ENCODE measurements at places on chromosomes 1 and 21. TPM values are rescaled to one million over a fixed set of nuclear protein-coding genes. Genes with fewer than 3 reads are reported as not detected.
A peak's percentile ranks its signal among the peaks of the same experiment; 100 is the strongest.

Gene FTCD
- total RNA-seq = 0.46 TPM

Gene SASS6
- total RNA-seq = 2.4 TPM

Gene NSL1
- 30.2 TPM for total RNA-seq

Gene OR2L3
- total RNA-seq = not detected

Gene AMY1B
- 4.1 TPM for total RNA-seq

Gene VTCN1
- total RNA-seq = not detected

Gene WNT3A
- 10.1 TPM for total RNA-seq

Gene CCT3
- total RNA-seq = 120 TPM

Gene CLDN8
- not detected for total RNA-seq

Gene C1orf87
- 1.7 TPM for total RNA-seq

Gene ANGPTL1
- 9.3 TPM for total RNA-seq

Gene GPR37L1
- 0.06 TPM for total RNA-seq

DNA sequence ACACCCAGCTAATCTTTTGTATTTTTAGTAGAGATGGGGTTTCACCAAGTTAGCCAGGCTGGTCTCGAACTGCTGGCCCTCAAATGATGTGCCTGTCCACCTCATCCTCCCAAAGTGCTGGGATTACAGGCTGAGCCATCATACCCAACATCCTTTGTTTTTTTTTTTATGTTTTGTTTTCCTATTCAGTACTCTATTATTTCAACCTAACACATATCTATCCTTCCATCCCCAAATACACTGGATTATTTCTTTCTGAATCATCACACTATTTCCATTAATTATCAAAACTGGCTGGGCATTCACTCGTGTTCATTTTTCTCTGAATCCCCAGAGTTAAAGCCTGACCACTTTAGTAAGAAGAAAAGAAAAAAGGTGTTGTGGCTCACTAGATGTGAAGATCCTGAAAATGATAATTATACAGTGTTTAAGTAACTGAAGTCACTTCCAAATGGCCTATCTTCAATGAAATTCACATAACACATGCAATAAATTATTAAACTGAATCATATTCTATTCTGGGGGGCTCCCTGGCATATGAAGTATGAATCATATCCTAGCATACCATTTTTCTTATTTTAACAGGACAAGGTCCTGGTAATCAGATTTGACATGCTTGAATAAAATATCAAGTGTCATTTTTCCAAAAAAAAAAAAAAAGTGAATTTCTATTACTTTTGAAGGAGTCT is 1754.2 kb downstream of the BRINP3 start:
- no peak for DNase-seq

DNA sequence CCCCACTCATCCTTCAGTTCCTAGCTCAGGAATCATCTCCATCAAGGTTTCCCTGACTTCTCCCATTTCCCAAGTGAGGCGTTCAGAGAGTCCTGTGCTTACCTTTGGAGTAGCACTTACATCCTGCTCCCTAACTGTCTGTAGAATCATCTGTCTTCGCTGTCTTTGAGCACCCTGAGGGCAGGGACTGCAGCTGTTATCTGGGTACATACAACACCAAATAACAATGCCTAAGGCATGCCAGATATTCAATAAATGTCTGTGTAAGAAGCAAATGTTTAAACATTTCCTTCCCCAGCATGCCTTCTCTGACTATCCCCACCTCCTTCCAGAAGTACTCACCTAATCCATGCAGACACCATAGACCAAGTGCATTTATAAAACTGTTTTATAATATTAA is 65.4 kb downstream of the JAK1 start:
- DNase-seq = no peak

DNA sequence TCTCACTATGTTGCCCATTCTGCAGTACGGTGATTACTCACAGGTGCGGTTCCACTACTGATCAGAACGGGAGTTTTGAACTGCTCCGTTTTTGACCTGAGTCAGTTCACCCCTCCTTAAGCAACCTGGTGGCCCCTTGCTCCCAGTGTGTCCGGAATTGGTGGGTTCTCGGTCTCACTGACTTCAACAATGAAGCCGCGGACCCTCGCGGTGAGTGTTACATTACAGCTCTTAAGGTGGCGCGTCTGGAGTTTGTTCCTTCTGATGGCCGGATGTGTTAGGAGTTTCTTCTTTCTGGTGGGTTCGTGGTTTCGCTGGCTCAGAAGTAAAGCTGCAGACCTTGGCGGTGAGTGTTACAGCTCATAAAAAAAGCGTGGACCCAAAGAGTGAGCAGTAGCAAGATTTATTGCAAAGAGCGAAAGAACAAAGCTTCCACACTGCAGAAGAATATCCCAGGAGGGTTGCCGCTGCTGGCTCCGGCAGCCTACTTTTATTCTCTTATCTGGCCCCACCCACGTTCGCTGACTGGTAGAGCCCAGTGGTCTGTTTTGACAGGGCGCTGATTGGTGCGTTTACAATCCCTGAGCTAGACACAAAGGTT is 17.6 kb upstream of the PARP1 start:
- DNase-seq = no peak

DNA sequence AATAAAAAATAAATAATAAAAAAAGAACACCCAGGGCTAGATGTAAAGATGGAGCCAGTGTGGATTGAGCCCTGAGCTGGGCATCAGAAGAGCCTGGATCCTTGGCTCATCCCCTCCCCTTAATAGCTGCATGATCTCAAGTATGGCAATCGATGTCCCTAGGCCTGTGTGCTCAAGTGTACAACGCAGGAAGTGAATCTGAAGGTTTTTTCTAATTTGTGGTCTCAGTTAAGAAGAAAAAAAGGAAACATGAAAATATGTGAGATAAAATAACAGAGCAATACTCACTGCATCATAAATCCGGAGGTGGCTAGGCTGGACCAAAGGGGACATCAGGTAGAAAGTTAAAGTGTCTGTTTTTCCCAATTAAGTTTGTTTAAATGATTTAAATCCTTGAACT is 47.3 kb upstream of the SLC44A3 start:
- DNase-seq = no peak

DNA sequence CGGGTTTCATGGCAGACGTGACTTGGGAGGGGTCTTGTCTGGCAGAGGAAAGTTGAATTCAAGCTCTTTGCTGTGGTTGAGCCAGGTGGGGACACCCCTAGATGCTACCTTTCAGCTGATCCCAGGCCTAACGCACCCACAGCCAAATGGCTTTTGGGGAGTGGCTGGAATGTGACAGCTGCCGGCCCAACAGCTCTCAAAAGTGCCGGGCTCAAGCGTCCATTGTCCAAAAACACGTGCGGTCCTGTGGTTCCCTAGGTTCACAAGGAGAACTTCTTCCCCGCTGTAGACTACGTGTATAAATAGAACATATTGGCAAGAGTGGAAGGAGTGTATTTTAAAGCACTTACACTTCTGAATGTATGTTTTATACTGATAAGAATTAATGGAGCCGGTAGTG is 87.1 kb upstream of the ARHGEF16 start:
- no peak for DNase-seq

DNA sequence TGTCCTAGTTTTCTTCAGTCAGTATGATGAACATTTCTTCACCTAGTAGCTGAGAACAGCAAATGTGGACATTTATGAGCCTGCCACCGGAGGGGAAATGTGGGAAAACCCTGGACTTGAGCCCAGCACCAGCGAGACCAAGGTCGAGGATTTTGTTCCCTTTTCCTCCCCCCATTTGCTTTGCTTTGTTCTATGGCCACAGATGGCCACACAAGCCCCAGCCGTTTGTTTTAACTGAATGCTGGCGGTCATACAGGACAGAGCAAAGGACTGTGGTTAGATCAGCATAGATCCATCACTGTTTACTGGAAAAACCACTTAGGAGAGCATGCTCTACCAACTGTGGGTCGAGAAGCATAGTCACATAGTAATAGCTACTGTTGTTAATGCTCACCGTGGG is 20.9 kb downstream of the SH2D2A start:
- no peak for DNase-seq

DNA sequence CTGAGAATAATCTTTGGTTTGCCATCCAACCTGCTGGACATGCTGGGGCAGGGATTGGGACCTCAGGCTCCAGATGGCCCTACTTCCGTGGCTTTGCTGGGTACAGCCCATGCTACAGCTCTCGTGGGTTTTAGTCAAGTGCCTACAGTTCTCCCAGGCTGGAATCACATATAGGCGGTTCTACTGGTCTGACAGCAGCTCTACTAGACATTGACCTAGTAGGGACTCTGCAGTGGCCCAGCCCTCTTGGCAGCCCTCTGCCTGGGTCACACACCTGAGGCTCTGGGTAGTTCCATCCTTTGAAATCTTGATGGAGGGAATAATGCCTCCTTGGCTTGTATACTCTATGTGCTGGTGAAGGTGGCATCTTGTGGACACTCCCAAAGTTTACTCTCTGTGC is 72.2 kb downstream of the PGM1 start:
- no peak for DNase-seq

- no peak for DNase-seq
Measured at GRCh38 chr1:18800258-18800657, 59.2 kb downstream of the TAS1R2 start.

DNA sequence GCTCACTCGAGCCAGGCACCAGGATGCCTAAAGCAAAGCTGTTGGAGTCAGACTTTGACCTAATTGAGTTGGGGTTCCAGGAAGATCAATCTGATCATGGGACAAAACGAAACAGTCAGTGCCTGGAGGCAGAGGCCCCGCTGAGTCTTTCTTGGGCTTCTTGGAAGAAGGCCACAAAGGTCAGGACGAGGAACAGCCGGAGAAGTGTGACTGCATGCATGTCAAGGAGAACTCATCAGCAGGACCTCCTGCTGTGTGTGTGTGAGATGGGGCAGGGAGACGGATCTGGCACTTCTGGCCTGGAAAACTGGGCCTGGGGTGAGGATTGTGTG is 190.8 kb downstream of the CAMTA1 start:
- DNase-seq = peak; percentile 9

- DNase-seq = no peak
Measured at GRCh38 chr21:32886339-32886738, 114.8 kb upstream of the PAXBP1 start.

GRCh38 chr1:37465593-37466517 is 8.5 kb upstream of the ZC3H12A start:
- DNase-seq = no peak

GRCh38 chr1:154767315-154768240 is 102.5 kb downstream of the KCNN3 start:
- peak; percentile 59 for DNase-seq

- no peak for DNase-seq
Measured at GRCh38 chr1:62263006-62263813, 56.0 kb downstream of the KANK4 start.

- DNase-seq = no peak
Measured at GRCh38 chr1:59690171-59690930, 124.4 kb upstream of the HOOK1 start.

DNA sequence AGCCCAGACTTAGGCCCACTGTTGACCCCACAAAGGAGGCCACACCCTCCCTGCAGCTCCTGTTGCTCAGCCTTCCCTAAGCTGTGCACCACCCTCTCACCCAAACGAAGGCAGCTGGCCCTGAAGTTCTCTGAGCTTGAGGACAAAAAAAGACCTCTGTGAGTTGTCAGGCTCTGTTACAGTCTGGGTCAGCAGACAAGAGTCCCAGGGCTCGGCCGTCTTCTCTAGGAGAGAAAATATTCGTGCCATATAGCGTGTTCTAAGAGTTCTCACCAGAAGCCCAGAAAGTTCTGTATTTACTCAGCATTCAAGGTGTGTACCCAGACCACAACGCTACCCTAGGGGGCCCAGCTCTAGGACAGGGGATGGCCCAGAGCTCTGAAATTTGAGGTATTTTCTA is 25.5 kb upstream of the LYST start:
- DNase-seq = peak; percentile 66

- no peak for DNase-seq
Measured at GRCh38 chr1:192884241-192884640, 75.4 kb downstream of the RGS2 start.

- peak; percentile 75 for DNase-seq
Measured at GRCh38 chr1:117059334-117059677, 820 bp upstream of the TTF2 start.

DNA sequence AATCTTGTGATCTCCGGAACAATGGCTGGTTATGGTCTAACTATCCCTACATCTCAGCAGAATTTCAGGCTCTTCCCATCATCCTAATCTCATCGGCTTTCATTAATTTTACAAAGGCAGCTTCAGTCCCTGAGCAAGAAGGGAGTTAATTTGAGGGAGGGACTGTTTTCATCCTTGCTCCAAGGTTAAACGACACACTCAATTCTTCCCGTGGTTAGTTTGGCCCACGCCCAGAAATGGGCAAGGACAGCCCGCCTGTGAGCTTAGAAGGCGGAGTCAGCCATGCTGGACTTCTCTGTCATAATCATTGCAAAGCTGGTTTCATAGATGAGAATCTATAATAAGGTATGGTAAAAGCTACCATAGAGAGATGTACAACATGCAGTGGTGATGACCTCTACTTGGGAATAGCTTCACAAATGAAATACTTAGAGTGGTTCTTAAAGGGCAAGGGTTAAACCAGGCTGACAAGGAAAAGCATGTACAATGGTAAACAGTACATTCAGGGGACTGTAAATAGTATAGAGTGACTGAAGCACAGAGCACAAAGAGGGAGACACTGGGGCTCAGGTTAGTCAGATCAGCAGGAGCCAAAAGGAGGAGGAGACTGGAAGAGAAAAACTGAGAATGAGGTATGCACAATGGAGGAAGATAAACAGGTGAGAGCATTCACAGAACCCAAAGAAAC is 108.8 kb downstream of the SMYD3 start:
- DNase-seq = no peak

- DNase-seq = no peak
Measured at GRCh38 chr1:34681480-34682451, 73.1 kb upstream of the GJB5 start.

- no peak for DNase-seq
Measured at GRCh38 chr1:230750986-230751625, 3.9 kb downstream of the CAPN9 start.

DNA sequence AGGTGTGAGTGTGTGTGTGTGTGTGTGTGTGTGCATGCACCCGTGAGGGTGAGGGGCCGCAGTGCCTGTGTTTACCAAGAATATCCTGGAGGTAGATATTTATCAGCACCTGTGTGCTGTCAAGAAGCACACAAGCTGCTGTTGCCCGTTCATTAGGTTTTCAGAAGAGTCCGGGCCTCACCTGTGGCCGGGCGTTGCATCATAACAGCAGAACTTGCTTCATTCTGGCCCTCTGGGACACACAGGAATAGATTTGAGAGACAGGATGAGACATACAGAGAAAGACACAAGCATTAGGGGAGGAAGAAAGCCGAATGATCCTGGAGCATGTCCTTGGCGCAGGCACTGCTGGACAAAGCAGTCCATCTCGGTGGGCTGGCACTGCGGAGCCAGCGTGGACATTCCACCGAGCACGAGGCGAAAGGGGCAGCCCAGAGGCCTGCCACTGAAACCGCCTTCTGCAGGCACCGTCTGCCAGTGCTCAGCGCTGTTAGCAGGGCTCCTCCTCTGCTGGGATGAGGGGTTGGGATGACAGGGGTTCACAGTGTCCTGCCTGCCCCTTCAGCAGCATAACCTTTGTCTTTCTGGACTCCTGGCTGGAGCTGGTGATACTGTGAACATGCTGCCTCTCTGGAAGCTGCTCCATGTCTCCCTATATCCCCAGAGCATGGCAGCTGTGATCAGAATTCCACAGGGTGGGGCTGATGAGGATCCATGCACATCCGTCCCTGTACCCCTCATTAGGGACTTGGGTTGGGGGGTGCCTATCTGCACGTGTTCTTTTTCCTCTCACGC is 81.1 kb downstream of the PEX14 start:
- no peak for DNase-seq
